SW 1271 (cell line): ENCODE measurements at places on chromosomes 11 and 22.

DNA sequence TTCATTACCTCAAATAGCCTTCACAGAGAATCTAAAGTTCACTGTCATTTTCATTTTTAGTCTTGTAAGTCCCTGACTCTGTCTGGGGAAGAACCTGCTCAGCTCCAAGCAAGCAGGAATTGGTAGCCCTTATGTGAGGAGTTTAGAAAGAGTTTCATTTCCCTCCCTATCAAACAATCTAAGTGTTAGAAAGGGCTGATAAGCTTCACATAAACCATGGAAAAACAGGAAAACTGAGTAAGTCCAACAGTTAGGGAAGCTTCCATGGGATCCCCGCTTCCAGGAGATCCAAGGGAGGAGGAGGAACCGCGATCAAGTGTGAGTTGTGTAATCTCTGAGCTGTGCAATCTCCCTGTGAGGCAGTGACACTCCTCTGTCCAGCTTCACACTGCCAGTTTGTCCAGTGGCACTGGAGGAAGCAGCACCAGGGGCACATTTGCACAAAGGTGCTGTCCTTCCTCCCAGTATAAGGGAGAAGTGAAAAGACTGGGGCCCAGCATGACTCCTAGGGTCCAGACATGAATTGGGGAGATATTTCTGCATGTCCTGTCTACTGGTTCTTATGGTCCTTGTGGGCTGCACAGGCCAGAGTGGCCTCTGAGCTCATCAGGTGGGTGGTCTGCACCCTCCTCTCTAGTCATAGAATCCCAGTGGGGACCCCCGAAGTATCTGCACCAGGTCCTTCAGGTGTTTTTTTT, 4.3 kb downstream of the PRAME start:
- DNase-seq = no peak

DNA sequence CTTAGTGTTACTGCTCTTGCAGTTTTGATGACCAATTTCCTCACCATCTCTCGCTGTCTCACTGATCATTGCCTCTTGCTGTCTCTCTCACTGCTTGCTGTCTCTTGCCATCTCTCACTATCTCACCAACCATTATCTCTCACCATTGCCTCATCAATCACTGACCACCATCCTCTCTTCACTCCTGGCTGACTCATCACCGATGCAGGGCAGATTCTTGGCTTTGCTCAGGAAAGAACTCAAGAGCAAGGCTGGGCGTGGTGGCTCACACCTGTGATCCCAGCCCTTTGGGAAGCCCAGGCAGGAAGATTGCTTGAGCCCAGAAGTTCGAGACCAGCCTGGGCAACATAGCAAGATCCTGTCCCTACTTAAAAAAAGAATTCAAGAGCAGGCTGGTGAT, 66.3 kb upstream of the SYN3 start:
- no peak for DNase-seq

DNA sequence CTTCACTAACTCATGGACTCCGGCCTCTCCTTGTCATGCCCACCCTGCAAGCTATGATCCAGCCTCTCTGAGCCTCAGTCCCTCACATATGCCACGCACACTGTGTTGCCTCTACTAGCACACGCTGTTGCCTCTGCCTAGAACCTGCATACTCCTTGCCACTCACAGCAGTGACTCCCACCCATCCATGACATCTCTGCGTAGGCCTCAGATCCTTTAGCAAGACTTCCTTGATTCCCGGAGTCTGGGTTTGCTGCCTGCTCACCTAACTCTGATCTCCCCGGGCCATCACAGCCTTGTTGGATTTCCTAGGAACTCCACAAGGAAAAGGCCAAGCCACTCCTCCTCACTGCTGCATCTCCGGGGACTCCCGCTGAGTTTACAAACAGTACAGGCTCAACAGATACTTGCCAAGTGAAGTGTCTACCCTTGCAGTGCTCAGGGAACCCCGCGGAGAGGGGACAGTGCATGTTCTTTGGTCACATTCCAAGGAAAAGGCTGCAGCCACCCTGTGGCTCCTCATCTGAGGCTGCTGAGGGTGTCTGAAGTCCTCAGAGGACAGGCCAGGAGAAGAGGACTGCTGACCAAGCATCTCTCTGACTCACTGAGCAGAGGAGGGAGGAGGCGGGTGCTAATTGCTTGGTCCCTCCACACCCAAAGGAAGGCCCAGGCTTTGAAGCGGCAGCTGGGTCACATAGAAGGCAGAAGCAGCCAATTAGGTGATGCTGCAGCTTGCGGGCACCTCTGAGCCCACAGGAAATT, 42.4 kb upstream of the NAV2 start:
- DNase-seq = no peak

- no peak for DNase-seq
These were observed 868 bp downstream of the TEF start for GRCh38 chr22:41382610-41383009.

GRCh38 chr22:44172370-44173108, 8.2 kb upstream of the PARVG start:
- no peak for DNase-seq

DNA sequence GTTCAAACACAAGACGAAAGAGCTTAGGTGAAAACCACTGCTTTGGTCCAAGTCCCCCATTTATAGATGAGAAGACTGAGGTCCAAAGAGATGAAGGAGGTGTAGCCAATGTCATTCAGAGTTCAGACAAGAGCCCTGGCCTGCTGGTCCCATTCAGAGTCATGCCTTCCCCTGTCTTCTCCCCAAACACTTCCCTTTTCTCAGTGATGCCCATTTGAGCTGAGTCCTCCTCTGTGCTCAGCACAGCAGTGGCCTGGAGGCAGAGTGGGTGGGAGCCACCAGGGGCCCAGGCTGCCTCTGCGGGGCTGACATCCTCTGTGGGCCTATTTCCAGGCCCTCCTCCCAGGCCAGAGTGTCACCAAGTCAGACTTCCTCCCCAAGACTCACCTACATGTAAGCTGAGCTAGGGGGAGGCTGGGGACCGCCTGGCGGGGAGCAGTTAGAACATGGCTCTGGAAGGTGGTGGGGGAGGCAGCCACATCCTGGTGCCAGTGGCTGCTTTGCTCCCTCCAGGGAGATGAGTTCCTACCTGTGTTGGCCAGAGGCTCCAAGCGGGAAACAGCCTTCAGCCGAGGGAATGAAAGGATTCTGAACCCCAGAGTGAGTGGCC, 22.4 kb upstream of the LRRC10B start:
- no peak for DNase-seq

DNA sequence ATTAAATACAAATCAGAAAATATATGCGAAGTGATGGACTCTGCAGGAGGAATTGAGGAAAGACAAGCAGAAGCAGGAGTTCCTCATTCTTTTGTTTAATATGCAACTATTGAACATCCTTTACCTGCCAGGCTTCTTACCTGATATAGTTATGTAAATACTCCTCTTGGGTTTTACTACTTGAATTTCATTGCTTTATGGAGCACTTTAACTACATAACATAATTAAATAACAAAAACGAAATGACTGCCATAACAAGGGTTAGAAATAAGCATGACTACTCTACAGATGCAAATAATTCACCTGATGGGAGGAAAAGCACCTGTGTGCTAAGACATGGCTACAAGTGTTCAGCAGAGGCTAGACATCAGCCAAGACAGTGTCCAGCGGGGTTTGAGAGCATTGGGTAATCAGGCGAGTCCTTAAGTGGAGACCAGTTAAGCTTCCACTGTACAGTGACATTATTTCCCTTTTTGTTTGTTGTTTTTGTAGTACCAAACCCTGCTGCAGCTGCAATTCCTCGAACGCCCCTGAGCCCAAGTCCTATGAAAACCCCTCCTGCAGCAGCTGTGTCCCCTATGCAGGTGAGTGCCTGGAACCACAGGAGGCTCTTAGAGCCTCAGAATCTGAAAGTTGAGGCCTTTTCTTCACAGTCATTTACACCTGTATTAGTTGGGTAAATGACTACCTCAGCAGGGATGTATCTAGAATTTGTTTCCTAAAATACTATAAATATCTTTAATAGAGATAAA, 67.4 kb downstream of the SPECC1L start:
- DNase-seq = no peak

DNA sequence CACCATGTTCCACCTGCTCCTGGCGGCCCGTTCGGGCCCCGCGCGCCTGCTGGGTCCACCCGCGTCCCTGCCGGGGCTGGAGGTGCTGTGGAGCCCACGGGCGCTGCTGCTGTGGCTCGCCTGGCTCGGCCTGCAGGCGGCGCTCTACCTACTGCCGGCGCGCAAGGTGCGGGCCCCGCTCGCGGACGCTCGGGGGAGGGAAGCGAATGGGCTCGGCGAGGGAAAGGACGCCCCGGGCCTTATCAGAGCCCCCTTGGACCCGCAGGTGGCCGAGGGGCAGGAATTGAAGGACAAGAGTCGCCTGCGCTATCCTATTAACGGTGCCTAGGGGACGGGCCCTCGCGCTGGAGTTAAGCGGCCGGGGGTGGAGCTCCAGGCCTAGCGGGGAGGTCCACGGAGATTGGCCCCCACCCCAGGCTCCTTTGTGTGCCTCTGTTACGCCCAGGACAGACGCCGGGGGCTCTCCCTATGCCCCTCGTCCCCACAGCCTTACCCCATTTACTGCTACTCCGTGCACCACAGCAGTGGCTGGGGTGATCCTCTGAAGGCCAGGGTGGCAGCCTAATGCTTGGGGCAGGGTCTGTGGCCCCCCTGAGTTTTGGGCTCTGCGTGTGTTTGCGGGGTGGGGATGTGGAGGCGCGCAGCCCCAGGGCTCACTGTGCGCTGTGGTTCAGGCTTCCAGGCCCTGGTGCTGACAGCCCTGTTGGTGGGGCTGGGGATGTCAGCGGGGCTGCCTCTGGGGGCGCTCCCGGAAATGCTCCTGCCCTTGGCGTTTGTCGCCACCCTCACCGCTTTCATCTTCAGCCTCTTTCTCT, 1.1 kb downstream of the TM7SF2 start:
- DNase-seq = peak; percentile 41

- no peak for DNase-seq
These were observed 133.7 kb downstream of the CTTN start for GRCh38 chr11:70532066-70532440.

DNA sequence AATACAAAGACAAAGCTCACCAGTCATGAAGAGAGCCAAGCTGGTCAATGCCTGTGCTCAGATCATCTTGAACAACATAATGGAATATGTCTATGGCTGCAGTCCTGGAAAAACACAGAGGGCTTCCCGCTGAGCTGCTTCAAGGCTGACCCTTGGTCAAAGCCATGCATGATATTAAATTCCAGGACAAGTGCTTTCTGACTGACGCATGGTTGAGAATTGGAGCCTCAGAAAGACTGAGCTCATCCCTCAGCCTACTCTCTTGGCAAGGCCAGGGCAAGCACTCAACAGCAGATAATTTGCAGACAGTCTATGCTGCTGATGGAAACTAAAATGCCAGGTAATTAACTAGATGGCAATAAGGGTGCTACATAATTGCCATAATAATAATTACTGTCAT, 89.2 kb downstream of the GALNT18 start:
- no peak for DNase-seq

- DNase-seq = peak; percentile 51
These were observed 1.1 kb upstream of the ABTB2 start for GRCh38 chr11:34358728-34359547.

DNA sequence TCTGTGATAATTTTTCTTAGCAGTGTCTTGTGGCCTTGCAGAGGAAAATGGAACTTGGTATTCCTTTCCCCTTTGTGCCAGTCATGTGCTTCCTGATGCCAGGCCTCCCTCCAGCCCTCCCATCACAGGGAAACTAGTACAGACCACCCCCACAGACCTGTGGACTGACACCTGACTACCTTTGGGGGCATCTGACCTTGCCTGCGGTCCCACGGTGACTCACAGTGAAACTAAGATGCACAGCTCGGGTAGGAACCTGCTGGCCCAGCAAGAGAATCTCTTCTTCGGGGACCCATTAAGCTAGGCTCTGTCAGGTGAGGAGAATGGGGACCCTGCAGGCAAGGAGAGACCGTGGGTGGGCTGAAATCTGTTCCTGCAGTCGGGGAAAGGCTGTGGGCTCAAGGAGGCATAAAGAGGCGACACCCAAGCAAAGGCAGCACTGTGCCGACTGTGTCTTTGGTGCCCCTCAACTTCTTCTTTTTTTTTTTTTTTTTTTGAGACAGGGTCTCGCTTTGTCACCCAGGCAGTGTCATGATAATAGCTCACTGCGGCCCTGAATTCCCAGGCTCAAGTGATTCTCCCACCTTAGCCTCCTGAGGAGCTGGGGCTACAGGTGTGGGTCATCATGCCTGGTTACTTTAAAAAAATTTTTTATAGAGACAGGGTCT, 20.8 kb upstream of the PEX26 start:
- no peak for DNase-seq

DNA sequence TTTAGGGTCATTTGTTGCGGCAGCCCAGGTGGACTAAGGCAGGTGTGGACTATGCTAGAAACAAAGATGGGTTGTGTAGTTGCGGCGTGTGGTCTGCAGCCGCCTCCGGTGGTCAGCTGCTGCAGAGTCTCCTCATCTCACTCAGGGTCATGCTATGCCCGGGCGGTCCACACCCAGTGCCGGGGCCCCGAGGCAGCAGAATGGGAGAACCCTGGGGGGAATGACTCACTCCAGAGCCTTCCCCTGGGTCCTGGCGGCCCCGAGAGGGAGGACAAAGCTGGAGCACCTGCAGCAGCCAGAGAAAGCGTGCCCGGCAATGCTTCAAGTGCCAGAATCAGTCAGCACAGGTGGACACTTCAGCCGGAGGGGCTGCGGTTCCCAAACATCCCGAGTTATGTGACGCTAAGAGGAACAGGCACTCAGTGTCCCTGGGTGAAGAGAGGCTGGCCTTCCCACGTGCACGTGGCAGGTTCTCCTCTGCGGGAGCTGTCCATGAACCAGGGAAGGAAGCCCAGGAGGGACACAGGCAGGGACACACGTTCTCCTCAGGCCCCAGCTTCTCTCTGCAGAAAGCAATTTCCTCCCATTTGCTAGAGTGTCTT, 289.6 kb upstream of the B3GAT1 start:
- no peak for DNase-seq

DNA sequence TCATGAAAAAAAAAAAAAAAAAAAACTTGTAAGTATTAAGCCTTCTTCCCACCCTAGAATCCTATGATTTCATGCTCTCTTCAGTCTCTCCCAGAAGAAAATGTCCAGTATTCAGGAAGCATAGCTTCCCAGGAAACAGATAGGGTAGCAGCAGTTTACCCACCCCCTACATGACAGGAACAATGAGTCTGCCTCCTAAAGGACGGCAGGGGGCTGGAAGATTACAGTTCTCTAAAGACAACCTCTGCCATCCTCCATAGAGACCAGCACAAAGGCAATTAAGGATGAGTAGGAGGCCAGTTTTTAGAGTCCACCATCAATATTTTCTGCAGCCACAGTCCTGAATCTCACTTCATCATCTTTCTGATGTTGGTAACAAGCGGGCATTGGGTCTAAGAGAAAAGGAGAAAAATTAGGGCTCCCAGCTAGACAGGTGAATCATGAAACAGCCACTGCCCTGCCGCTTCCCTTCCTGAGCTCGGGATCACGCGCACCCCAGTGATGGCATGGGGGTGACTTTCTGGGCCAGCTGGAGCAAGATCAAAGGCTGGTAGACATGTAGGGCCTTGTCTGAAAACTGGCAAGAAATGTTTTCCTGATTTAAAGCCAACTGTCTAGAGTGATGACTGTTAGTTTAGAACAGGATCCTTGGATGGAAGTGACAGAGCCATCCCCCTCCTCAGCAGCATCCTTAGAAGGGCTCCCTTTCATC, 322.8 kb downstream of the LARGE1 start:
- DNase-seq = no peak

GRCh38 chr22:21933910-21934309, 18.7 kb downstream of the PPM1F start:
- no peak for DNase-seq

GRCh38 chr22:25120093-25120561, 79.5 kb upstream of the CRYBB3 start:
- no peak for DNase-seq
